ENCODE measurements at places on chromosomes 12 and 14.

GRCh38 chr14:92888896-92889295 is 34.1 kb upstream of the CHGA start:
- DNase-seq = no peak

DNA sequence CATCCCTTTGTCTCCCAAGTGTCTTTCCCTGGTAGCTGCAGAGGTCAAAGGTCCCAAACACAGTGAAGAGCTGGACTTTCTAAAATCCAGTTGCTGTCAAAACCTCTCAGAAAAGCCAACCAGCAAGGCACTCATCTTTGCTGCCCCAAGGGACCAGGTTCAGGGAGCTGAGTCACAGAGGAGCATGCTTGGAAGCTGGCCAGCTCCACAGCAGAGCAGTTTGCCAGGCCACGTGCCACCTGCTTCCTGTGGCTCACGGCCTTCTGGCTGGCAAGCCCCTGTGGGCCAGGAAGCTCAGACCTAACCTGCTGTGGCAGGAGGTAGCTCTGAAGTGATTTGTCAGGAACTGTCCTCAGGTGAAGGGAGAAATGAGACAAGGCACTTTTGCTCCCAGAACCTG is 3.6 kb downstream of the ISCU start:
- peak; percentile 64 for DNase-seq

DNA sequence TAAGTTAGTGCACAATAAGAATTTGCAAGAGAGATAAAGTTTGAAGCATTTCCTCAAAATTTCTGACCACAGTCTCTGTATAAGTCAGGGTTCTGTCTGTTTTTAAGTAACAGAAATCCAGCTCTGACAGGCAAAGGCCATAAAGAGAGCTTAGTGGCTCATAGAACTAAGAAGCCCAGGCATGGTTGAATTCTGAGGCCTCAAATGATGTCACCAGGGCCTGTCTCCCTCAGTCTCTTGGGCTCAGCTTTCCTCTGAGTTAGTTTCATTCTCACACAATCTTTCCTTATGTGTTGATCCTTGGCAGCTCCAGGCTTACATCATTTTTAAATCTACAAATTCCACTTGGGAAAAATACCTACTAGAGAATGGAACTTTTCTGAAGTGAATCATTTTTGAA is 173.4 kb upstream of the ATP2B1 start:
- peak; percentile 38 for DNase-seq

- no peak for DNase-seq
Measured at GRCh38 chr14:58238252-58239243, 6.1 kb upstream of the PSMA3 start.

DNA sequence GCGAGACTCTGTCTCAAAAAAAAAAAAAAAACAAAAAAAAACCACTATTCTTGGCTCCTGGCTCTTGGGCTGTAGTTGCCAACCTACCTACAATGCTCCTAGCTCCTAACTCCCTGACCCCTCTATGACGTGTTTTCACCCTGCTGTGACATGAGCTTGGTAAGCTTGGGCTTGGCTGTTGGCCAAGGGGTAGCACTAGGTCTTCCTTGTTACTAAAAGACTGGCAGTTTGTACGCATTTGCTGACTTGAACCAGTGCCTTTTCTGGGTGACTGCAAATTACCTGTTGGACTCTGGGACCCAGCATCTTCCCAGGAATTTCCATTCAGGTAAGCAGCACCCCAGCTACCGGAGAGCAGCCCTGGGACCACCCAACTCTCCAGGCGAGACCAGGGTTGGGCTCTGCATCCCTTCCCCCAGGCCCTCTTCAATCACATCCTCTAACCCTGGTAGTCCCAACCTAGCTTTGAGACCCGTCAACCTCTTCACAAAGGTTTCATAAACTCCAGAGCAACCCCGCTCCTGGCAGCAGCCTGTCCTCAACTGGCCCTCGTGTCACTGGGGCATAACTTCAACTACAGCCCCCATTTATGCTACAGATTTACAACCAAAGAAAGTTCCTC is 8.3 kb downstream of the CDK2AP1 start:
- DNase-seq = no peak

DNA sequence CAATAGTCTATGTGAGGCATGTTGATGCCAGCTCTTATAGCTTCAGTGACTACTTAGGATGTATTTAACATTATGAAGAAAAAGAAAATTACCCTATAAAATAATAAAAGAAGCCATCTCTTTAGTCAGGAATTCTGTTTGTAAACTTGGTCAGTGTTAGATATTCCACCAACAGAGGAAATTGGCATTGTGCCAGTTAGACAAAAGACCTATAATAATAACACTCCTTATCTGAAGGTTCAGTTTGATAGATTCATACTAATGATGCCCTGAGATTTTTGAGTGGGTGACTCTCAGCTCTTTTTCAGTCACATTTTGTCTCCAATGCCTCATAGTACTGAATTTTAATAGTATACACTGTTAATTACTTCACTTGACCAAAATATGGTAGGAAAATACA is 6.6 kb downstream of the SYT10 start:
- no peak for DNase-seq

DNA sequence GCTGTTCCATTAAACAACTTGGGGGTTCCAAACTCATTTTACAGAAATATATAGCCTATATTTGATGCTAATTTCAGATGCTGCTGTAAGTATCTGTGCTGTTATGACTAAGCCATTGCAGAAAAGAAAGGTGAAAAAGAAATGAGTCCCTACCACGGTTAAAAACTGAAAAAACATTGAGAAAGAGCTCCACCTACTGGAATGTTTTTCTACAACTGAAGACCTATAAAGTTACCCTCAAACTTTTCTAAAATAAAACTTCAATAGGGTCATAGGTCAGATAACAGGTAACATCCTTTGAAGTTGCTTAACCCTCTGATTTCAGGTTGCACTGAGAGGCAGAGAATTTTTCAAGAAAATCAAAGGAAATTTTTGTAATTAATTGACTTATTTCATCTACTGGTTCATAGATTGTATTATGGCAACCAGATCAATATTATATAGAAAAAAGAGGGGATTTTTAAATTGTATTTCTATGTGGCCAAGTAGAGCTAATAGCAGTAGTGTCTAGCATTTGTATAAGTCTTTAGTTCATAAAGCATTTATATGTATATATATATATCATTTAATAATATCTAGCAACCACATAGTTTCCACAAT is 279.9 kb downstream of the RPS29 start:
- no peak for DNase-seq

DNA sequence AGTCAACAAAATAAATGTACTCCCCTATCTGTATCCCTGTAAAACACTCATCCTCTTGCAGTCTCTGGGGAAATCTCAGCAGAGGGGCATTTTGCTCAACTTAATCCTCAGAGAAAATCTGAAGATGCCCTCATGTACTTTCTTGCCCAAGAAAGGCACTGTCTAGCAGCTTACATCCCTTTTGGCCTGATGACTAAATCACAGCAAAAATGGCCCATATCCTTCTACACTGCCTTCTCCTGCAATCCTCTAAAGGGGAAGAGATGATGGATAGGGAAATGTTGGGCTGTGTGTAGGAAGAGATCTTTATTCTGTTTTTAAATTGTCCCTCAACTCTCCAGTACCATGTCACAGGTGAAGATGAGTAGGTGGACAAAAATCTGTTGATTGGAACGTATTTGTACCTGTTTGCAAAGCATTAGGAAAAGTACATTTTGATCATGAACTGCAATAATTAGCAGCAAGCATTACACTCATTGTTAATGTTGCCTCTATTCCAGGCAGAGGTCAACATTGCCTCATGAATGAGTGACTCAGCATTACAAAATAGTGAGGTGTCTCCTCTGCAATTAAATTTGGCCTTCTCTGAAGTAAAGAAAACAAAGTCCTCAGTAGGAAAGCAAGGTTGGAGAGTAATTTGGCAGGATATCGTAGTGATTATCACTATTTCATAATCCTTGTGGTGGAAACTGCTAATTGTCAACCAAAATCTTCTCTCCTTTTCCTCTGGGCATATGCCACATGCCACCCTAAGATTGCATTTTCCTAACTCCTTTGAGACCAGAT is 172.4 kb upstream of the CAND1 start:
- no peak for DNase-seq

- no peak for DNase-seq
Measured at GRCh38 chr14:61756135-61756534, 6.1 kb upstream of the SNAPC1 start.

DNA sequence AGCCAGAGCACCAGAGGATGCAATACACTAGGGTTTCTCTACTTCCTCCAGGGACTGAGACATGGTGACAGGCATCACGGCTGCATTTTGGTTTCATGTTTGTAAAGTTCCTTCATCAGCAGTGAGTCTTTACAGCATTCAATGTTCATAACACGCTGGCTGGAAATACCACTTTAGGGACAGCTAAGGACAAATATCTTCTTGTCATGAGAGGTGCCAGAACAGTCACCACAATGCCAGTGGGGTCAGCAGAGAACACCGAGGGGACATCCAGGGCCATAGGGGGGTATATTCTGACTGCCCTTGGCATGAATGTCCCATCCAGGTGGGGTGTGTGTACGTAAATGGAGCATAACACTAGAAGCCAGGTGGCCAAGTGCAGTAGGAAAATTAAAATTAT is 72.3 kb downstream of the CCDC60 start:
- DNase-seq = no peak

GRCh38 chr12:91781114-91781513 is 364.5 kb downstream of the BTG1 start:
- DNase-seq = peak; percentile 9

- DNase-seq = no peak
Measured at GRCh38 chr14:51628238-51628637, 23.5 kb upstream of the FRMD6 start.

GRCh38 chr12:56257491-56258067 is 605 bp downstream of the ANKRD52 start:
- DNase-seq = peak; percentile 38

DNA sequence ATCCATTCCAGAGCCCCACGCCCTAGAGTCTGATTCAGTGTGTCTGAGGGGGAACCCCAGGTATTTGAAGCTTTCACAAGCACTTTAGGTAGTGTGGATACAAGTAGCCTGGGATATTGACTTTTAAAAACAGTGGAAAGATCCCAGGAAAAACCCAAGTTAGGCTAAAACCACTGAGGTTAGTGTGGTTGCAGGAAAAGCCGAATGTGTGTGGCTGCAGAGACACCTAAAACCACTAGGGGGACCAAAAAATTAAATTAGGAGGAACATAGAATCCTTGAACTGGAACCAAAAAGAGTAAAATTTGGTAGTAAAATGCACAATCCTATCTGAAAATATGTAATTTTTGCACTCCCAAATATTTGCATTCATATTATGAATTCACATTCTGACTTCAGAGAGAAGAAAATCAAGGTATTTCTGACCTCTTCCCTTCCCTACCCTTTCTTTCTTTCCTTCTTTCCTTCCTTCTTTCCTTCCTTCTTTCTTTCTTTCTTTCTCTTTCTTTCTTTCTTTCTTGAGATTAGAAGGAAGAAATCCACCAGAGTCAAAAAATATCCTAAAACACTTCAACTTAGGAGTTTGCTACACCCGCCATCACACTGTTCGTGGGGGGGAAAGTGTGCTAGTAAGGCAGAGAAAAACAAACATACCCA is 37.8 kb downstream of the SLCO1A2 start:
- peak; percentile 35 for DNase-seq

DNA sequence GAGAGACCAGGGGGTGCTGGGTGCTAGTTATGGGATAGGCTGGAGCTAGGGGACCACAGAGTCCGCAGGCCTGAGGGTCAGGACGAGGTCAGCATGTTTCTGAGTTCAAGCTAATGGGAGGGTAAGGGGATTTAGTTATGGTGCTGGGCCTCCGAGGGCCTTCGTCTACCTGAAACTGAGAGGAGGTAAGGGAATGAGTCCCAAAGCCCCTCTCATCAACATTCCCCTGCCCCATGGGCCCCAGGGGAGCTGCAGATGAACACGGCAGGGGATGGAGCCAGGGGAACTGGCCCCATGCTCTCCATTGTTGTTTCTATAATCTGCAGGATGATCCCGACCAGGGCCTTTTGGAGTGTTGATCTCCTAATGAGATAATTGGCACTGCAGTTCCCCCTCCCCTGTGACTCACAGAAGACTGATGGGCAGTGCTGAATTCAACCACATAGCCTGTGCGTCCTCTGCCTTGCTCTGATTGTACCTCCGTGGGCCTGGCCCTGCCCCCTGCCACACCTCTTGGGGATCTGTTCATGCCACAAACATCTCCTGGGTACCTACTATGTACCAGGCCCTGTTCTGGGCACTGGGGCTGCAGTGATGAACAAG is 21.4 kb downstream of the FAIM2 start:
- no peak for DNase-seq

- DNase-seq = peak; percentile 18
Measured at GRCh38 chr12:105954951-105955931, 183.5 kb downstream of the NUAK1 start.

GRCh38 chr12:75684678-75685616 is 173.5 kb upstream of the KRR1 start:
- DNase-seq = peak; percentile 65

- DNase-seq = no peak
Measured at GRCh38 chr14:72617391-72618031, 276.4 kb downstream of the DPF3 start.

DNA sequence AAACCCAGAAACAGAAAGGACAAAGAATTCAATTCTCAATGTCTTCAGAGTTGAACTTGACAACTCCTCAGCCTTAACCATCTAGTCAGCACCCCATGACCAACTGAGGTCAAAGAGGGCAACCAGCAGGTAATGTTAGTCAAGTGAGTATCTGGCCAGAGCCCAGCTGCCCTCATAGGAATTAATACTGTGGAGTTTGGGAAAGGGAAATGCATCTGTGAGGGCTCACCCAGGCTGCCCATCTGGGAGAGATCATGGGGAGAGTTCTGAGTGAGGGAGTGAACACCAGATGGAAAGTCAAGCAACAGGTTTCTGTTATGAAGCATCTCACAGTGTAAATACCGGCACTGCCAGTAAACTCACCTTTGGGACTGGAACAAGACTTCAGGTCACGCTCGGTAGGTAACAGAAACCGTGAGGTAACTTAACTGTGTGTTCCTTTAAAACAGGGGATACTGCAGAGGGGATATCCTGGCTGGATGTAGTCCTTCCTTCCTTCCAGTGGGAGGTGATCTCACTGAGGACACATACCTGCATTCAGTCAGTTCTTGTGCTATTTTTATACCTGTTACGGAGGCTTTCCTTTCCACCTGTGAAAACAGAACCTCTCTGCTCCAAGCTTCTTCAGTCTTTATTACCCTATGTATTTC is 94.4 kb downstream of the DAD1 start:
- no peak for DNase-seq

DNA sequence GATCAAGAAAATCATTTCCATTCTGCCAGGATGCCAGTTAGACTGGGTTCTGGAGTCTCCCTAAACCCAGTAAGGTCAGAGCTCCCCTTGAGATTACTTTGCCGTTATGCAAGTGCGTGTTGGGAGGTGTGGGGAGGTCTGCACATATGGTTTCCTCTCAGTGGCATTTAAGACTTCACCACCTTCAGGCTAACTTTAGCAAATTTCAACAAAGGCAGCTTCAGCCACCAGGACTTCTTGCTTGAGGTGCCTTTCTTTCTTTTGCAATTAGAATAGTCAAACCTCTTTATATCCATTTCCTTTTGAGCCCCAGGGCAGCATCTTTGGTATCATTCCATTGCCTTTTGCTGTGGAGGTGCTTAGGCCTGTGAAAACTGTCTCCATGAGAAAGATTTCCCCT is 117.2 kb upstream of the CCND2 start:
- no peak for DNase-seq

- DNase-seq = no peak
Measured at GRCh38 chr12:121116318-121117225, 16.1 kb upstream of the P2RX7 start.

- DNase-seq = no peak
Measured at GRCh38 chr14:92427096-92427495, 86.5 kb upstream of the RIN3 start.

Measured in AG08395 (cell line).